ENCODE measurements at places on chromosomes 5 and 9. TPM values are rescaled to one million over a fixed set of nuclear protein-coding genes. Genes with fewer than 3 reads are reported as not detected.

CCDC192 gene
- total RNA-seq = 2.1 TPM

PLK2 gene
- 531 TPM for total RNA-seq

ZNF300 gene
- total RNA-seq = 15.6 TPM

CA9 gene
- total RNA-seq = 1.7 TPM

PLGRKT gene
- total RNA-seq = 19.6 TPM

GLT6D1 gene
- total RNA-seq = not detected

ADRB2 gene
- total RNA-seq = 0.42 TPM

PCDHB3 gene
- 21.6 TPM for total RNA-seq

NUTM2F gene
- total RNA-seq = 0.31 TPM

CDH6 gene
- 0.47 TPM for total RNA-seq

GCNT1 gene
- total RNA-seq = 9.1 TPM

PCDHGA3 gene
- total RNA-seq = 0.13 TPM

WHRN gene
- total RNA-seq = 28.2 TPM

GRCh38 chr9:79812507-79813257, 240.9 kb downstream of the TLE4 start:
- DNase-seq = no peak

DNA sequence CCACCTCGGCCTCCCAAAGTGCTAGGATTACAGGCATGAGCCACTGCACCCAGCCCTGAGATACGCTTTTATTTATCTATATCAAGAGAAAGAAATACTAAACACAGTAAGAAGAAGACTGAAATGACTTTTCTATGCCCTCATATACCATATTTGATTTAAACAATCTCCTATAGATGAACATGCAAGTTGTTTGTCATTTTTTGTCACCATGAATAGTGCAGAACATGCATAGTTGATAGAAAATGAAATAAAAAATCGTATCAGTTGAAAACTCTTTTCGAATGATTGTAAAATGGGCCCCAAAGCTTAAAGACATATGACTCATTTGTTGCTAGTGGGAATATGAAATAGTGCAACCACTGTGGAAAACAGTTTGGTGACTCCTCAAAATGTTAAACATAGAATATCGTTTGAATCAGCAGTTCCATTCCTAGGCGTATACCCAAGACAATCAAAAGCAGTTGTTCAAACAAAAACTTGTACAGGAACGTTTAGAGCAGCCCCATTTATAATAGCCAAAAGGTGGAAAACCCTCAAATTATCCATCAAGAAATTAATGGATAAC, 61.4 kb upstream of the ANKH start:
- no peak for DNase-seq

DNA sequence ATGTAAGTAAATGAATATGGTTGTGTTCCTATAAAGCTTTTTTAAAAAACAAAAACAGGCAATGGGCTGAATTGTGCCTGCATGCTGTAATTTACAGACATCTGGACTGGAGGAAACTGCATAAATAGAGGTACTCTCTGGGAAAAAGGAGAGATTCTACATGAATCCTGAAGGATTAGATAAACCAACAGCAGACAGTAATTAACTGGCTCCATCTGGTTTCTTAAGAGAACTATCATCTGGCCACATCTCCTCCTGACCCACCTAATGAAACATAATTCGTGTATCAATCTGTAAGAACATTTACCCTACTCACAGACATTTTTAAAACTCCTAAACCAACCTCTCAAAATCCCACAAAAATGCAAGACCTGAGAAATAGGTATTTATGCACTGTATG, 528.1 kb upstream of the ST8SIA4 start:
- DNase-seq = no peak

GRCh38 chr5:42993516-42994245, 46.4 kb downstream of the ANXA2R start:
- DNase-seq = no peak

GRCh38 chr9:92917176-92917800, 30.0 kb upstream of the FGD3 start:
- DNase-seq = no peak

GRCh38 chr9:135290086-135290485, 189.5 kb upstream of the PPP1R26 start:
- DNase-seq = no peak

DNA sequence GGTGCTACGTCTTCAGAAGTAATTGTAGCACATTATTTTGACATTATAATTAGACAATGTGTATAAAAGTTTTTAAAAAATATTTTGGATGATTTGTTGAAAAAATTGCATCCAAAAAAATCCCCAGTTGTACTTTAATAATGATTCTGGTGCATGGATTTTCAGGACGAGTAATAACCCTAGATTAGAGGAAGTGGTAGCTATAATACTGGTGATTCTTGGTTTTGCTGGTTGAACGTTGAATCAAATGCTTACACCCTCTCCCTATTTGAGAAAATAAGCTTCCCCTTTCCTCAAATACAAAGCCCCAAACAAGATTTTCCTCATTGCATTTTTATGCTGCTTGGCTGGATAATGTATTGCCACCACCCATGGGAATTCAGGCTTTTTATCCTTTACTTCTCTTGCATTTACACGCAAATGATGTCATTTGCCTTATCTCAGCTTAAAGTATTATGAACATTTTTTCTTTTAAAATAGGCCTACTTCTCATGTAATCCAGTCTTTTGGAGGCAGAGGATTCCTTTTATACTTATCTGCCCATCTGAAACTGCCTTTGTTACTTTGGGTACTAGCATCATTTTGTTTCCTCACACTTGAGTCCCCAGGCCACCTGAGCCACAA, 86.3 kb downstream of the UBE2R2 start:
- no peak for DNase-seq

- DNase-seq = no peak
These were observed 7.9 kb downstream of the NDOR1 start for GRCh38 chr9:137213160-137214060.

DNA sequence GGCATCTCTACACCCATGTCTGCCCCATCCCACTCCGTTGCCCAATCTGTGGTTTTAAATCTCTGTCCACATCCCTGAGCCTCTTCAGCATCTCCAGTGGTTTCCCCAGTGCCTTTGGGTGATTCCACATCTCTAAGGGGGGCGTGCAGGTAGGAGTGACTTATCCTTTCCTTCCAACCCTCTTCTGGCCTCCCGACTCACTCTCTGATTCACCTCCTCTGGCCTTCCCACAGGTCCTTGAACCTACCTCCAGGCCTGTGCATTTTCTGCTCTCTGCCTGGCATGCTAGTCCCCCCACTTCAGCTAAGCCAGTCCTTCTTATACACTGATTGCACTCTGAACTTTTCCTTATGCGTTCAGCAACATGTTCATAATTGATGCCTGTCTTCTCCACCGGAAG, 99.0 kb downstream of the RALGPS1 start:
- no peak for DNase-seq

DNA sequence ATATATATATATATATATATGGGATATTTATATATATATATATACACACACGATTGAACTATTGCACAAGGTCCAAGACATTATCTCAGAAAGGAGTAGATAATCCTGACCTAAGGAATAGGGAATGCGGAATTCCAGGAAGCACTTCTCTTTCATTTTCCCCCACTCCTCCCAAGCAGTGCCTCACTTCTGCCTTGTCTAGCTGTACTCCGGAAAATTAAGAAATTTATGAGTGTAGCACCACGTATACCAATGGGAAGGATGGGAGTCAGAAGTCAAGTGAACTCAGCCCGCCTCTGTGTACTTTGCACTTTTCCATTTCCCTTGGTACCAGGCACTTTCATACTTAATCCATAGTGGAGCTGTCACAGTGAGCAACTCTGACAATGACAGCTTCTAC, 10.9 kb downstream of the SLC36A1 start:
- no peak for DNase-seq

GRCh38 chr9:135334953-135335460, 144.6 kb upstream of the PPP1R26 start:
- peak; percentile 25 for DNase-seq

DNA sequence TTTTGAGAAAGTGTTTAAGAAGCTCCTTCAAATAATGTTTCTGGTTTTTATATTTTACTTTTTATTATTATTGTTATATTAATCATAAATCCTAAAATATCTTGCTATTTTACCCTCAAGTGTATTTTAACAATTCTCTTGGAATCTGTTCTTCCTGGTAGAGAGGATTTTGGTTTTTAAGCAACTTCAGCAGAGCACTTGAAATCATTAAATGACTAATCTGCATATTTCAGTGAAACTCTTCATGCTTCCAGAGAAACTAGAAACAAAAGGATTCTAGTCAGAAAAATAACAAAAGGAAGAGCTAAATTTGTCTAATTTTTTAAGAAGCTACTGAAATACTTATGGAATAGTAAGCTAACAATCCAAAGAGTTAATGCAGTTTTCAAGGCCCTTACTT, 1057.3 kb downstream of the TLE1 start:
- no peak for DNase-seq

- no peak for DNase-seq
These were observed 84.4 kb downstream of the INSYN2B start for GRCh38 chr5:169895926-169896325.

DNA sequence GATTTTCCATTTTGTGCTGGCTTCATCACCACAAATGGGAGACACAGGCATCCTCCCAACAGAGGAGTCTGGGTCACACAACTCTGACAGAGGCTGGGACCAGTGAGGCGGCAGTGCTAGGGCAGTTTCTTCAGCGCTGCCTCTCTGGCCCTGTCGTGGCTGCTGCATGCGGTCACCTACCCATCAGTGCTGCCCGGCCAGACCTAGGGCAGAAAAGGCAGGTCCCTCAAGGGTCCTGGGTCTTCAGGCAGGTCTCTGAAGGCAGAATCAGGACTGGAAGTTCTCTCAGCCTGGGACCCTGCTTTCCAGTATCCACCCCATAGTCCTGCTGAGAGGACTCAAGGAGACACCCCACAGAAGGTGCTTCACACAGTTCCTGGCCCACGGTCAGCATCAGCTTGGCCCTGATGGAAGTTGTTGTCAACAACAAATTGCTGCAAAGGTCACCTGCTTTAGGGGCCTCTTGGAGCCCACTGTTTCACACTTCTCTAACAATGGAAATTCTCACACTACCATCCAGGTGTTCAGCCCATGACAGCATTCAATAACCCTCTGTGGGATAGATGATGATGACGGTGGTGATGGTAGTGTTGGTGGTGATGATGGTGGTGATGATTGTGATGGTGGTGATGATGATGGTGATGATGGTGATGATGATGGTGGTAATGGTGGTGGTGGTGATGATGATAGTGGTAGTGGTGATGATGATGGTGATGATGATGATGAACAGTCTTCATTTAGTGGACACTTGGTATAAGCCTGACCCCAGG, 146.4 kb upstream of the PPP1R26 start:
- DNase-seq = peak; percentile 33

GRCh38 chr5:23823521-23823920, 316.1 kb downstream of the PRDM9 start:
- DNase-seq = no peak

DNA sequence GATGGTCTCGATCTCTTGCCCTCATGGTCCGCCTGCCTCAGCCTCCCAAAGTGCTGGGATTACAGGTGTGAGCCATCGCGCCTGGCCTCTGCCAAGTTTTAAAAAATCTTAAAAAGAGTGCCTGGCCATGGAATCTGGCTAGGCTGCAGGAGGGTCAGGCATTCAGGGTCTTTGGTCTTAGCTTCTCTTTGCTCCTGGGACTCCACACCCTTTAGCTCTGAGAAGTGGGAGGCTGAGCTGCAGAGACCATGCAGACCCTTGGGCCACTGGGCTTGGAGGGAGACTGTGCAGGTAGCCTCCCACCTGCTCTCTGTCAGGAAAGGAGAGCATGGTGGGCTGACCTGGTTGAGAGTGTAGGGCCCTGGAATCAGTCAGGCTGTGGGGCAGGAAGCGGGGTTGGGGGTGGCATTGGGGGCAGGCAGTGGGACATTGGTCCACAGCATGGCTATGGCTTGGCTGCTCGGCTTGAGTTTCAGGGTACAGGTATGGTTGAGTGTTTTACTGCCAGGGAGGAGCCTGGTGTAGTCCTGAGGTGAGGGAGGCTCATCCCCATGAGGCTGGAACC, 20.8 kb downstream of the PHF2 start:
- DNase-seq = no peak

DNA sequence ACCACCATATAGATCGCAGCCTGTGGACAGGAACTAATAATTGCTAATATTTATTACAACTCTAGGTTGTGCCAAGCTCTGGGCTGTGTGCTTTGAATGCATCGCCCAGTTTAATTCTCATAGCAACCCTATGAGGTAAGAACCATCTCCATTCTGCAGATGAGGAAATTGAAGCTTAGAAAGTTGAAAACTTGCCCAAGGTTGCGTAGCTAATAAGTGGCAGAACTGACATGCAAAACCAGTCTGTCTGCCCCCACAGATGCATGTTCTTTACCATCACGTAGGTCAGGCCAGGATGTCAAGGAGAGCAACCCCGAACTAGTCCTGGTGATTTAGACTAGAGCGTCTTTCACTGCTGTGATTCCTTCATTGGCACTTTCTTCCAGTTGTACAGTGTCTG, 15.6 kb downstream of the WWC1 start:
- DNase-seq = no peak

GRCh38 chr5:83441747-83442146, 29.8 kb upstream of the VCAN start:
- DNase-seq = no peak

GRCh38 chr9:18703151-18703900, 229.4 kb downstream of the ADAMTSL1 start:
- no peak for DNase-seq

- DNase-seq = no peak
These were observed 53.3 kb downstream of the PRDM6 start for GRCh38 chr5:123142206-123142915.

- DNase-seq = no peak
These were observed 306.7 kb downstream of the NR2F1-AS1 start for GRCh38 chr5:93274291-93274690.

- no peak for DNase-seq
These were observed 20.6 kb downstream of the IFNW1 start for GRCh38 chr9:21121079-21121478.

DNA sequence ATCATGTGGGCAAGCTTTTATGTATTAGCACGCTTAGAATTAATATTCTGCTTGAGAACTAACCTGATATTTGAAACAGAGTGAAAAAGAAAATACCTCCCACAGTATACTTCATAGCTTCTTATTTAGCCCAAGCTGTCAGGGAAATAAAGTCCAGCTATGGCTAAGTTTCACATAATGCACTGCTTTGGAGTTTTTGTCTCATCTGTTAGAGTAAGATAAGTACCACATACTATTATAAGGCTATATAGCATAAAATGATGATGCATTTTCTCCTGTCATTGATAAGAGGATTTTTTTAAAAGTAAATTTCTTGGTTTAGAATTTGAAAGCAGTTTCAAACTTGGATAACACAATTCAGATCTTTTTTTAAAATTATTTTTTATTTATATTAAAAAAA, 2.4 kb upstream of the ANKDD1B start:
- DNase-seq = no peak

GRCh38 chr9:126720661-126721563, 83.9 kb upstream of the ZBTB43 start:
- no peak for DNase-seq

DNA sequence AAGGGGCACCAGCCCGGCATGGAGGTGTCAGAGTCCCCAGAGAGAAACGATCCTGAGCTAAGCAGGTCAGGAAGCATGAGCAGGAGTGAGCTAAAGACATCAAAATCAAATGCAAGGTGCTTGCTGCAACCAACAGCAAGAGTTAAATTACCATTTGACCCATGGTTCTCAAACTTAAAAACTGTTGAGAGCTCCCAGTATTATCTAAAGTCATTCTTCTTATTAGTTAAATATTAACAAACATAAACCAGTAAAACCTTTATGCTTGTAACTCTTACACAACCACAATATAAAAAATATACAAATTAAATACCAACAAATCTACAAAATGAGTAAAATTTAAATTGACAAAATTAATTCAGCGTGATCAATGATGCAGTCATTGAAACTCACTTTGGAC, 51.5 kb downstream of the FANCC start:
- no peak for DNase-seq

- DNase-seq = no peak
These were observed 198.8 kb downstream of the NR3C1 start for GRCh38 chr5:143204474-143205246.

Data from mesothelial cell of epicardium (in vitro differentiated cells).